ENCODE measurements at places on chromosomes 1 and 21.

- no peak for DNase-seq
Observed at GRCh38 chr1:174217787-174218574, 58.7 kb downstream of the RABGAP1L start.

DNA sequence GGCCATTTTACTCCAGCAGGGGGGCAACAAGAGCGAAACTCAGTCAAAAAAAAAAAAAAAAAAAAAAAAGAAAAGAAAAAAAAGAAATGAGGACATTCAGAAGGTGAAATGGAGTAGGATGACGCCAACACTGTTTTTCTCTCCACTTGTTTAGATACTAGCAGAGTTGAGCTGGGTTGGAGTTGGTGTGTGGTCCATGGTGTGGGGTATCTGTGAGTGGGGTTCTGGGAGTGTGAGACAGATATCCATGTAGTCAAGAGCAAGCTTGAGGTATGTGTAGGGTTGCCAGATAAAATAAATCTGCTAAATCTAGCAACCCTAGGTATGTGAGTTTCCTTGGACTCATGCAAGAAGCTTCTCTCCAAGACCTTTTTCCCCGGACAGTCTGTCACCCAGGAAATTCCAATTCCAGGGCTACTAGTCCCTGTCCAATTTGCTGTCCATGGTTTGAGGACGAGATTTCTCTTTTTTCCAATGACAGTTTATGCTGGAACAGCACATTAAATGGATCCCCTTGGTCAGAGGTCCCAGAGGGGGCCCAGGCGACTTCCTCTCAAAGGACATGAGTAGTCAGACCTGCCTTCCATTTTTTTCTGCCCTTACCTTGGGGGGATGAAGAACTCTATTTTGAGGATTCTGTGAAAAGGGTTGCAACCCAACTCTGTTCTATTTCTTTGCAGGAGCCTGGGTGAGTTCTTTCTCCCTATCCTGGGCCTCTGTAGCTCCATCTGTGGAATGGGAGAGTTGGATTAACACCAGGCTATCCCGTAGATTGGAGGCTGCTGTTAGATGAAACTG, 2.1 kb upstream of the FOXD2 start:
- no peak for DNase-seq

GRCh38 chr21:28776251-28776650, 216.4 kb downstream of the LTN1 start:
- no peak for DNase-seq

GRCh38 chr1:221655766-221656305, 86.1 kb downstream of the DUSP10 start:
- DNase-seq, result no peak

- DNase-seq, result no peak
Observed at GRCh38 chr1:115190540-115191170, 101.4 kb upstream of the TSPAN2 start.

DNA sequence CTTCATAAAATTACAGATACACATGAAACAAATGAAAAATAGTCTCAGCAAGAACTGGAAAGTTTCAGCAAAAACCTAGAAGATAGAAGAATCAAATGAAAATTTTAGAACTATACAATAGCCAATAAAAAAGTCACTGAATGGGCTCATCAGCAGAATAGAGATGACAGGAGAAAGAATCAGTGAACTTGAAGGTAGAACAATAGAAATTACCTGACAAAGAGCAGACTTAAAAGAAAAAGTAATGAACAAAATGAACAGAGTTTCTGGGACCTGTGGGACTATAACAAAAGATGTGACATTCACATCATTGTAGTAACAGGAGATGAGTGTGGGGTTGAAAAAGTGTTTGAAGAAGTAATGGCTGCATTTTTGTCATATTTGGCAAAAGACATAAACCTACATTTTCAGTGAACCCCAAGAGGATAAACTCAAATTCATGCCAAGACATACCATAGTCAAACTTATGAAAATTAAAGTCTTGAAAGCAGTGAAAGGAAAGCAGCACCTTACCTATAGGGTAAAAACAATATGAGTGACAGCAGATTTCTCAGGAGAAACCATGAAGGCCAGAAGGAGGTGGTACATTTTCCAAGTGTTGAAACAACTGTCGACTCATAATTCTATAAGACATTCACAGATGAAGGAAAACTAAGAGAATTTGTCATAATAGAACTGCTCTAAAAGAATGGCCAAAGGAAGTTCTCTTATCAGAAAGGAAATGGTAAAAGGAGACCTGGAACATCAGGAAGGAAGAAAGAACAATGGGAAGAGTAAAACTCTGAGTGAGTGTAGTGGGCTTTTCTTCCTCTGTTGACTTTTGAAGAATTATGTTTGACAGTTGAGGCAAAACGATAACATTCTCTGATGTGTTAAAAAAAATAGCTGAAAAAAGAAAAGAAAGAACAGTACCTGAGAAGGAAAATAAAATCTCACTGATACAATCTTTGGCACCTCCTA, 23.5 kb downstream of the NTPCR start:
- DNase-seq, result no peak

GRCh38 chr21:41648591-41649031, 118.2 kb downstream of the RIPK4 start:
- DNase-seq, result no peak

DNA sequence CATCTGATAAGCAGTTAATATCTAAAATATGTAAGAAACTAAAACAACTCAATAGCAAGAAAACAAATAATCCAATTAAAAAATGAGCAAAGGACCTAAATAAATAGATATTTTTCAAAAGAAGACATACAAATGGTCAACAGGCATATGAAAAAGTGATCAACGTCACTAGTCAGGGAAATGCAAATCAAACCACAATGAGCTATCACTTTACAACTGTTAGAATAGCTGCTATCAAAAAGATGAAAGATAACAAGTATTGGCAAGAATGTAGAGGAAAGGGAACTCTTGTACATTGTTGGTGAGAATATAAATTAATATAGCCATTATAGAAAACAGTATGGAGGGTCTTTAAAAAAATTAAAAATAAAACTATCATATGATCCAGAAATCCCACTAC, 40.7 kb upstream of the NEK7 start:
- no peak for DNase-seq

DNA sequence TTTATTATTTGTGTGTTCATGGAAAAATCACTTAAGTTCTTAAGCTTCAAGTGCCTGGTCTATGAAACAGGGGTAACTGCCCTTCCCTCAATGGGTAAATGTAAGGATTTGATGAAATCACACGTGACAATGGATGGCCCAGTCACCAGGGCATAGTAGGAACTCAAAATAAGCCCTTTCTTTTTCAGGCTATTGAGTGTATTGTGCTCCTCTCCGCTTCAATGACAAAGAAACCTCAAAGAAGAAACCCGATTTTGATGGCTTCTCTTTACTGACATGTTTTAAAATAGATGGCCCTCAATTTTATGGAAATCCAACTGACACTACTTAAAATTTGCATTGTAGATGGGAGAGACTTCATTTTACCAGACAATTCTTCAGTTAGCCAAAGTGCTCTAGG, 543.5 kb downstream of the OMA1 start:
- DNase-seq, result no peak

DNA sequence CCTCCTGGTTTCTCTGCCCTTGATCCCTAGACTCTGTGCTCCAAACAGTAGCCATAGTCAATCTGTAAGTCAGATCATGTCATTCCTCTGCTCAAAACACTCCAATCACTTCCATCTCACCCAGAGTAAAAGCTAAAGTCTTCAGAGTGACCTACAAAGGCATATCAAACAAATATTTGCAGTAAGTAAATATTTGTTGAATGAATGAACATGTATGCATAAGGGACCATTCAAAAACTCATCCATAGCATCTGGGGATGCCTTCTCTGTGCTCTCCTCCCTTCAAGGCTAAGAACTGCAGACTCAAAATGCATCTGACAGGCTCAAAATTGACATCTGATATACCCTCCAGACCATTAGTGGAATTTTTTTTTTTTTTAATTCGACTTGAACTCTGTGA, 18.1 kb upstream of the AK5 start:
- no peak for DNase-seq

DNA sequence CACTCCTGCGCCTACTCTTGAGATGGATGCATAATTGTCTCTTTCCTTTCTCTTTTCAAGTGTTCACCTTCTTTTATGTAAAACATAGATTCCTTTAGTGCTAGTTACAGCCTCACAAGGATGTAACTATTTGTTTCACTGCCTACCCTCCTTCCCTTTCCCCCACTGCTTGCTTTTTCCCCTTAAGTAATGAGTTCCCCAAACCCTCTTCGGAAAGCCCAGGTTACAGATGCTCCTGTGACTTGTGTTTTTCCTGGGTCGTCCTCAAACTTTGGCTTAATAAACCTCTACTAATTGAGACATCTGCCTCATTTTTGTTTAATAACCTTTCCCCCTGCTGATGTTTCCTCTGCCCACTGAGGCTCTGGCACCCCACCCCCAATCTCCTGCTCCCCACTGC, 39.2 kb downstream of the C21orf91 start:
- no peak for DNase-seq

DNA sequence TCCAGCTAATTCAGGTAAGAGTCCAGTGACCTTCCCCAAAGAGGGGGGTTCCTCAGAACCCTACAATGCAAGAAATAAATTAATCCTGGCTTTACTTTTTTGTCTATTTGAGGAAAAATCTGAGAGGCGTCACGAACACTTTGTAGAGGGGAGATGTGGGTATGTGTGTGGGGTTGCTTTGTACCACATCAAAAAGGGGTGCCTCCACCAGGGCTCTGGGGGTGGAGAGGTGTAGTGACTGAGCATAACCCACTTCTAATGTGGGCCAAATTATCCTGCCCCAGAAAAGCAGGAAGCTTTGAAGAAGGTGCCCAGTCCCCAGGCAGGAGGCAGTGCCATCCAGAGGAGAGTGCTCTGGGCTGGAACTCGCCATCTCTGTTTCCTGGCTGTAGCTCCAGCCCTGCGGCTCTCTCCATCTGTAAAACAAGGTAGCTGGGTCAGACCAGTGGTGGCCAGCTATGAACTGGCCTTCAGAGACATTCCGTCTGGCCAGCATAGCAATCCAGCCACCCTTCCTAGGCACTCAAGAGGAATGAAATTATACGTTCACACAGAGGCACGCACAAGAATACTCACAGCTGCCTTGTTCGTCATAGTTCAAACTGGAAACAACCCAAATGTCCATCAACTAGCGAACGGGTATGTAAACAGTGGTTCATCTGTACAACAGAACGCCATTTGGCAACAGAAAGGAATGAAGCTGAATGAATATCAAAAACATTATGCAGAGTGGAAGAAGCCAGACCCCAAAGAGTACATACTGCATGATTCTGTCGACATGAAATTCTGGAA, 45.4 kb upstream of the TNFRSF1B start:
- no peak for DNase-seq

DNA sequence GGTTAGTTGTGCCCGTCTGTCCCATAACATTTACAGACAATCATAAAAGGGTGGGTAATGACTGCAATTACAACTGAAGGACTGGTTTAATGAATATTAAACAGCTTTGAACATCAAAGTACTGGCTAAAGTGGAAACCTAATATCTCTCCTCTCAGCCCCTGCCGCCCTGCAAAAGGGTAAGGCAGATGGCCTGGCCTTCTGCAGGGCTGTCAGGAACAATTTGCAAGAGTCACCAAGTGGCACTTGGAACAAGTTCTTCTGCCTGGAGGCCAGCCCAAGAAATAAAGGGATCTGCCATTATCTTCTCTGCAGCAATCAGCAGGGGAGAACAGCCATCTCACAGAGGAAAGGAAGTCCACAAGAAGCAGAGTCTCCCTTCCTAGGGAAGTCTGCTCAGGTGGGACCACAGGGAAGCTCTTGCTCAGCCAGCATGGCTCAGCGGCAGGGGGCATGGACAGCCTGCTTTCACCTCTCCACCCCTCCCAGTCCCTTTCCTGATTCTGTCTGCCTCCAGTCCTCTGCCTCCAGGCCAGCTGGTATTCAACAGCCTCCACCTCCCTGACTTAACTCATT, 96.1 kb downstream of the TRABD2B start:
- no peak for DNase-seq

DNA sequence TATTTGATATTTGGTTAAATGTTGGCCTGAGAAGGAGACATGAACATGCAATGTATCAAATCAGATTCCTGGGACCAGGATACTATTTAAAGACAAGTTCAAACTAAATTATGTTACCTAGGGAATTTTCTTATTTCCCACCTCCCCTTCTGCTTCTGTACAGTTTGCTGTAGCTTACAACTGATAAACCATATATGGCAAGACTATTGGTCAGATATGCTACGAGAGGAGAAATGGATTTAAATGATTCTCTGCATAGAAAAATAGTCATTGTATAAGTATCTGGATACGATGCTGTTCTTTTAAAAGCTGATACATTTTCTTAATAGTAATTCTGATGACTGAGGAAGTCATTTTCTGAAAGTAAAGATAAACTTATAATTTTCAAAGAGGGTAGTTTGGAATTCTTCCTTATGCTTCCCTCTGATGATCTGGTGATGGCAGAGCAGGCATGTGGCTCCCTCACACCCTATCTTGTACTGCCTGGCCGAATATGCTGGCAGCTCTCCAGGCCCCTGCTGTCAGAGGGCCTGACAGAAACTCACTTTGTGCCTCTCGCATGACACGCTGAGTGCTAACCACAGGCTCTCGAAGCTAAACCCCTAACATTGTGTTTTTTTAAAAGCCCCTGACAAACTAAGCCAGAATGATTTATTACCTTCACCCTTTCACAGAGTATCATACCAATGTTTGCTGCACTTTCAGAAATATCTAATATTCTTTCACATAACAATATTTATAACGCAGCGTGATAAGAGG, 19.4 kb downstream of the RRP15 start:
- DNase-seq, result no peak

DNA sequence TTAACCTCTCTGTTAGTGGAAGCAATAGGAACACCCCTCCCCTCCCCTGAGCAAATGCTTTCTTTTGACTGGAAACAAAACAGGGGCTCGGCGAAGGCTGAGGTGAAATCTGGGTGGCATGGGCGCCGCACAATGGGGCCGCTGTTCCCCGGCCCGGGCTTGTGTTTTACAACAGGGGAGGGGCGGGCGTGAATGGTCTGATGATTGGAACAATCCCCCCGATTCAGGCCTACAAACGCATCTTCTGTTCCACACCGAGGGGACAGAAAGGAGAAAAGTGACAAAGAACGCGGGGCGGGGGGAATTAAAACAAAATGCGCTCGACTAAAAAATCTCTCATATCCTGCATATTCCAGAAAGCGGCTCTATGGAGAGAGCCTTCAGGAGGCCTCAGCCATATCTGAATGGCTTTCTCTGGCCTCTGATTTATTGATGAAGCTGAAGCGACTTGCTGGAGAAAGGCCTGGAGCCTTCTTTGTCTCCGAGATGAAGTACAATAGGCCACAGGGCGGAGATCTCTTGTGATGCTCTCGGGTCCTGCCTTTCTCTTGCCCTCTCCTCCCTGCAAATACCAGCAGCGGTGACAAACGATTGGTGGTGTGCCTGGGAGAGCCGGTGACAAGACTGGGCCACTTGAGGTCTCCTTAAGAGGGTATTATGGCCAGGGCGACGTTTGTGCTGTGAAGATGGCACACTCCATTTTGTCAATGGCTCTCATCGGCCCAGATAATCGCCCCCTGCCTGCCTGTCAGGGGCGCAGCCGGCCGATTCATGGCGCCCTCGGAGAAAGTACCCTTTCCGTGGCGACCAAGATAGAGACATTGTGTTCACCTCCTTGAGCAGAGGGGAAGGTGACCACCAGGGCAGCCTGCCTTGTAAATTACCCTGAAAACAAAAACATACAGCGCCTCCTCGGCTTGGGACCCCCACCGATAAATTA, 47.1 kb upstream of the OLIG2 start:
- no peak for DNase-seq

- DNase-seq, result no peak
Observed at GRCh38 chr1:246678816-246679793, 45.1 kb upstream of the SCCPDH start.
